ENCODE measurements at places on chromosomes 5 and 9. TPM values are rescaled to one million over a fixed set of nuclear protein-coding genes. Genes with fewer than 3 reads are reported as not detected.
A peak's percentile ranks its signal among the peaks of the same experiment; 100 is the strongest.

GRCh38 chr5:155064580-155064979, 51.0 kb downstream of the KIF4B start:
- DNase-seq: no peak

- DNase-seq: no peak
These were observed 499.4 kb downstream of the ISL1 start for GRCh38 chr5:51882647-51883046.

GRCh38 chr9:113593682-113594281, 130.3 kb downstream of the RGS3 start:
- DNase-seq: peak; percentile 91

- DNase-seq: no peak
These were observed 37.5 kb upstream of the STRBP start for GRCh38 chr9:123305879-123306278.

DNA sequence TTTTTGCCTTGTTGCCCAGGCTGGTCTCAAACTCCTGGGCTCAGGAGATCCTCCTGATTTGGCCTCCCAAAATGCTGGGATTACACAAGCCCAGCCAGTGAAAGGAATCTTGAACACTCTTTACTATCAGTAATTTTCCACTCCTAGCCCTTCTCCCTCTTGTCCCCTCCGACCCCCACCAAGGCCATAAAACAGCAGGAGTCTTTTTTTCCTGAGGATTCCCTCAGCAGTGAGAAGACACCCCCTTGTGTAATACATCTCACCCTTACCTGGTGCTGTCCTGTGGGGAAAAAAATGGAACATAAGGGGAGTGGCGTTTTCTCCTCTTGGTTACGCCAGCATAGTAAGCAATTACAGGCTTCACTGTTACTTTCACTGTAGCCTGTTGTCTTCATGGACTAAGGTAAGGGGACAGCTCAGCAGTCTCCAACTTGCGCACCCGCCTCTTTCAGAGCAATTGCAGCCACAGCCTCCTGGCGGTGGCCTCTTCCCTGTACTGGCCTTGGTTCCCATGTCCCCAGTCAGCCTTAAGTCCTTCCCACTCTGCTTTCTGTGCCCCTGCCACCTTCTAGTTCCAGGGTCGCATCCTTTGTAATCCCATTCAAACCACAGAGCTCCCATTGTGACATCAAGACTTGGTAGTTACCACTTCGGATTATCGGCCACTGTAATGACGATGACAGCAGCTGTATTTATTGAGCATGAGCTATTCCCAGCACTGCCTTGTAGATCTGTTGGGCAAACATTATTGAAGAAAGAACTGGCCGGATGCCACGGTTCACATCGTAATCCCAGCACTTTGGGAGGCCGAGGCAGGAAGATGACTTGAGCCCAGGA, 10.0 kb downstream of the NAIF1 start:
- no peak for DNase-seq

The LIFR gene
- 27.4 TPM for polyA plus RNA-seq

The PLK2 gene
- polyA plus RNA-seq: 4.0 TPM

The ITK gene
- 0.05 TPM for polyA plus RNA-seq

DNA sequence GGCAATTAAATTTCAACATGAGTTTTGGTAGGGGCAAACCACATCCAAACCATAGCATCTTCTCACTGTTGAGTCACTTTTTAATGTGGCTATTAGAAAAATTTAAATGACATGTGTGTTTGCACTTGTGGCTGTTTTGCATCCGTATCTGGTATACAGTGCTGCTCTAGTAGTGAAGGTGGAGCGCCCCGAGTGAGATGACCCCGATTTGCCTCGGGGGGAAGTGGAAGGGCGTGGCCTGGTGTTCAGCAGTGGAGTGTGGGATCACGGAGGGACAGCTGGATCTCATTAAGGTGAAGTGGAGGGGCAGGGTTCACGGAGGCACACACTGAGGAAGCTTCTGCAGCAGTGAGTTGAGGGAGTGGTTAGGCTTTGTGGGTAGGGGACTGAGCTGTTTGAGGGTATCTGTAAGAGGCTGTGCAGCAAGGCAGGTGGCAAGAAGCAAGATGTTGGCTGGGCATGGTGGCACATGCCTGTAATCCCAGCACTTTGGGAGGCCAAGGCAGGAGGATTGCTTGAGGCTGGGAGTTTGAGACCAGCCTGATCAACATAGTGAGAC, 6.2 kb upstream of the GMCL2 start:
- DNase-seq: no peak

- DNase-seq: no peak
These were observed 103.7 kb downstream of the PAM start for GRCh38 chr5:102858808-102859207.

GRCh38 chr9:85020791-85021190, 351.3 kb downstream of the NTRK2 start:
- DNase-seq: no peak

GRCh38 chr5:95304711-95305110, 19.8 kb upstream of the MCTP1 start:
- DNase-seq: no peak

- DNase-seq: no peak
These were observed 6.3 kb downstream of the FOXE1 start for GRCh38 chr9:97859346-97859745.

- DNase-seq: no peak
These were observed 125.2 kb upstream of the CDH18 start for GRCh38 chr5:20113031-20113715.

DNA sequence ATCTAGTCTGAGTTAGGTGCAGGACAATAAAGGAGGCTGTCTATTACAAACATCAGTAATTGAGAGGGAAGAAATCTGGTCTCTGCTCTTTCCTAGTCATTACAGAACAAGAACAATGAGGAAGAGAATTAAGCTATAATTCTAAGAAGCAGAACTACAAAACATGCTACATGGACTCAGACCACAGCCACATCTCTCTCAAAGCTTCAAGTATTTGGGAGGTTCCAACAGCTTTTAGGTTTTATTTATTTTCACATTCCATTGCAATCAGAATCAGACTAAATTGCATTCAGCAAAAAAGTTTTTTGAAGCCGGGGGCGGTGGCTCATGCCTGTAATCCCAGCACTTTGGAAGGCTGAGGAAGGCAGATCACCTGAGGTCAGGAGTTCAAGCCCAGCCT, 1.1 kb upstream of the GRPEL2 start:
- no peak for DNase-seq

- no peak for DNase-seq
These were observed 95.2 kb downstream of the PLCXD3 start for GRCh38 chr5:41415242-41415641.

All from psoas muscle (tissue), 8 donors.